ENCODE measurements at places on chromosomes 5 and 9.

GRCh38 chr9:7844242-7844641 lies 44.7 kb upstream of the DMAC1 start:
- no peak for DNase-seq

GRCh38 chr9:109817846-109818472 lies 38.0 kb downstream of the PALM2AKAP2 start:
- no peak for DNase-seq

DNA sequence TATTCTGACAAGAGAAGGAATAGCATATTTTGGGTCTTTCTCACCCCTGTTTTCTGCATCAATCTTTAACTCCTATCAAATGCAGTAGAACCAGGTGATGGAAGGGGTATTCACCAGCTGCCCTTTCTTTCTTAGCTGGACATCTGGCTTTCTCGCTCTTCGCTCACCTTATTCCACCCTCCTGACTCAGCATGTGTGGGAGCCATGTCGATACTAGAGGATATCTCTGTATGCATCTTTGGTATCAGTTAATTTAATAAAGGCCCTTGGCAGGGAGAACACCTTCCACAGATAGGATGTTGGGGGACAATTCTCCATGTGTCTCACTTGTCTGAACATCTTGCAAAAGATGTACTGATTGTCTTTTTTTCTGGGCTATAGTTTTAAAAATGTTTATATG lies 71.5 kb downstream of the ZNF474 start:
- DNase-seq: no peak

DNA sequence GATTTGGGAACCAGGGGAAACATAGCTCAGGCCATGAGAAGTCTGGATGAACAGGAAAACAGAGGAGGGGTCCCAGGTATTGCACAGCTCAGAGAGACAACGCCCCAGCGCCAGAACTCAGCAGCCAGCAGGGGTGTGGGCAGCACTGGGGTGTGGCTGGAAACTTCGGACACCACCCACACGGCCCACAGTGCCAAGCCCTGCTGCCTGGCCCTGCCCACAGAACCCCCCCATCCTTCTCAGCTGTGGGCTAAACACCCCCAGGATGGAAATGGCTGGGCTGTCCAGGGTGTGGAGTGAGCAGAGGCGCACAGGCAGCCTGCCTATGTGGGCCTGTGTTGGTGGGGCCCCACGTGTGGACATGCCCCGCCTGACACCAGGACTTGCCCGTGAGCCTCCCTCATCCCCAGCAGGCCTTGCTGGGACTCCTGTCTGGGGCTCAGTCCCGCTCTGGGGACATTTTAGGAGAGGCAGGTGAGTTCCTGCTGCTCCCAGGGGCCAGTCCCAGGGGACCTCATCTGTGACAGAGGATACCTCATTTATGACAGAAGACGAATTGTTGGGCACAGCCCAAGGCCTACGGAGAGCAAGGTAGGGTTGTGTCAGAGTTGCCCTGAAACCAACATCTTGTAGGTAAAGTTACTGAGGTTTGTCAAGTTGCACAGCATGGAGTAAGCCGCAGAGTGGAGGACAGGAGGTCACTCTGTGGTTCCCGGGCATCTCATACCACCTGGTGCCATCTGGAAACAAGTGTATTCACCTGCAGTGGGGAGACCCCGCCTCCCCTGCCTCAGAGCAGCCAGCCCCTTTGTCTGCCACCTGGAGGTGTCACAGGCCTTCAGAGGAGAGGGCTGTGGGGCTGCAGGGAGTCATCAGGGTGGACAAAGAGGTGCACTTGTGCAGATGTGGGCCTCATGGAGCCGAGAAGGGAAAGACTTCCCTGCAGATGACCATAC lies 183.2 kb downstream of the AUH start:
- no peak for DNase-seq

DNA sequence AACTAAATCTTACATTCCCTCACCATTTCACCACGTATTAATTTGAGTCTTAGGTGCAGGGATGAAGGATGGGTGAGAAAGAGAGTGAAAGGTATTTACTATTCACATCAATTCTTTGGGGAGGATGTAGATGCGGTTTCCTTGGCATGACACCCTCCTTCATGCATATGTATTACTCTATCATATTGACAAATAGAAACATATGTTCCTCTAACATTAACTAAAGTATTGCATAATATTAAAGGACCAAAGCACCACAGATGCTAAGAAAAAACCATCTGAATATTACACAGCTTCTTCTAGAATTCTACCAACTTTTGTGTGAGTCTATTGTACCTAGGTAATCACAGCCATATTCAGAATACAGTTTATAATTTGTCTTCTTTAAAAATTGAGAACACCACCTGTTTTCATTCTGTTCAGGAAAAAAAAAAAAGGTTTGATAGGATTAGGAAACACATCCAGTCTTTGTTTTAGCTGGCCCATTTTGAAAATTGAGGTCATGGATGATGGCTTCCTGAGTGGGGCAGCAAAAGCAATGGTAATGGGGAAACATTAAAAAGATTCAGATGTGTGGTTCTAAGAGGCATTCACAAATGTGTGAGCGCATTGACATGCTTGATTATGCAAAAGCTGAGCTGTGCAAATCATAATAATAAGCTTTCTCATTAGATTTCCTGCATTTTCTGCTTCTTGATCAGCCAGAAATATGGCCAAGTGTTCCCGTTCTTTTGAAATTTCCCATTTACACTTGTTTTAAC lies 1011.5 kb upstream of the NUDT12 start:
- DNase-seq: no peak

DNA sequence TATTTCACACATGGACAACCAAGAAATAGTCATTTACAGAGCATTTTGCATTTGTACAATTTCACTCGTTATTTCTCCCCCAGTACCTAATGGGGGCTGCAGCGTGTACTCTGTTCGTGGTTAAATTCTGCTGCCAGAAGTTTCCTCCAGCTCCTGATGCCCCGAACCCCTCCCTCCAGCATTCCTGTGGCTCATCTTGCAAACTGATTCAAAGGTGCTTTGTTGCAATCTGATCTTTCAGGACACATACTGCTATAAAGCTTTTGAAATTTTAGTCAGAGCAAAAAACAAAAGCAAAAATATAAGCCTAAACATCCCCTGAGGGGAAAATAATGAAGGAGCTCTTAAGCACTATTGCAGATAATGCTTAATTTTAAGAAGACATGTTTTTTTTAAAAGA lies 27.7 kb downstream of the UBLCP1 start:
- DNase-seq: no peak

DNA sequence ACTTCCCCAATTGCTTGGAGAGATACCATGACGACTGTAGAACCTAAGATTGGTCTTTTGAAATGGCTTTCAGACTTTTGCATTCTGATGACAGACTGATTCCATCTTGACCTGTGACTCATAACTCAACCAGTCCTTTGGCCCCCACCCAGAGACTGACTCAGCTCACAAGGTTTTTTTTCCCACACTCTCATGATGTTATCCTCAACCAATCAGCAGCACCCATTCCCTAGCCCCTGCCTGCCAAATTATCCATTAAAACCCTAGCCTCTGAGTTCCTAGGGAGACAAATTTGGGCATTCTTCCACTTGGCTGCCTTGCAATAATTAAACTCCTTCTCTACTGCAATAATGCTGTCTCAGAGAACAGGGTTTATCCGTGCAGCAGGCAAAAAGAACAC lies 1263.3 kb upstream of the CDH9 start:
- no peak for DNase-seq
